ENCODE measurements at places on chromosomes 5 and 9.
A peak's percentile ranks its signal among the peaks of the same experiment; 100 is the strongest.

GRCh38 chr9:84667571-84668195, 1.8 kb upstream of the NTRK2 start:
- DNase-seq, result no peak

DNA sequence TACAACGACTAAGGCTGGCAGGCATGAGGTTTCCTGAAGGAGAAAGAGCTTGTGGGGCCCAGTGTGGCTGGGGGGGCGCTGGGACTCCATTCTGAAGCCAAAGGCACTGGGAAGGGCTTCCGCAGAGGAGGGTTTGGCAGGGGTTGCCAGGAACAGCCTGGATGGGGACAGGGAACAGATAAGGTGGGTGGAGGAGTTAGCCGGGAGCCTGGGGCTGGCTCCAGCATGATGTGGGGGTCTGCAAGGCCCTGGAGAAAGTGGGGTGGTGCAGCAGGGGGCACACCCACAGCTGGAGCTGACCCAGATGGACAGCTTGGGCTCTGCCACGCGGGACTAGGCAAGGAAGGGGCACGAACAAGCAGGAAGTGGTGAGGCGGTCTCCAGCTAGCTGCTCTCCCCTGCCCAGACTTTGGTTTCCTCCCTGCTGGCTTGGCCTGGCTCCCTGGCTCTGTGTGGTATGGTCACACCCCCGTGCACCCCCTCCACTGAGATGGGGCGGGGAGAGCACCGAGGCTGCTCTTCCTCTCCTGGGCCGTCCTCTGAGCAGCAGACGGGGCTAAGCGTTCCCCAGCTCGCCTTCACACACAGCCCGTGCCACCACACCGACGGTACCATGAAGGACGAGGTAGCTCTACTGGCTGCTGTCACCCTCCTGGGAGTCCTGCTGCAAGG, at the start of gene LTC4S:
Gene LTC4S, plus strand, starts transcription at position 519 of the 672 bp plus-strand sequence. Its CDS starts 95 bp downstream, at position 614.
- no peak for DNase-seq

DNA sequence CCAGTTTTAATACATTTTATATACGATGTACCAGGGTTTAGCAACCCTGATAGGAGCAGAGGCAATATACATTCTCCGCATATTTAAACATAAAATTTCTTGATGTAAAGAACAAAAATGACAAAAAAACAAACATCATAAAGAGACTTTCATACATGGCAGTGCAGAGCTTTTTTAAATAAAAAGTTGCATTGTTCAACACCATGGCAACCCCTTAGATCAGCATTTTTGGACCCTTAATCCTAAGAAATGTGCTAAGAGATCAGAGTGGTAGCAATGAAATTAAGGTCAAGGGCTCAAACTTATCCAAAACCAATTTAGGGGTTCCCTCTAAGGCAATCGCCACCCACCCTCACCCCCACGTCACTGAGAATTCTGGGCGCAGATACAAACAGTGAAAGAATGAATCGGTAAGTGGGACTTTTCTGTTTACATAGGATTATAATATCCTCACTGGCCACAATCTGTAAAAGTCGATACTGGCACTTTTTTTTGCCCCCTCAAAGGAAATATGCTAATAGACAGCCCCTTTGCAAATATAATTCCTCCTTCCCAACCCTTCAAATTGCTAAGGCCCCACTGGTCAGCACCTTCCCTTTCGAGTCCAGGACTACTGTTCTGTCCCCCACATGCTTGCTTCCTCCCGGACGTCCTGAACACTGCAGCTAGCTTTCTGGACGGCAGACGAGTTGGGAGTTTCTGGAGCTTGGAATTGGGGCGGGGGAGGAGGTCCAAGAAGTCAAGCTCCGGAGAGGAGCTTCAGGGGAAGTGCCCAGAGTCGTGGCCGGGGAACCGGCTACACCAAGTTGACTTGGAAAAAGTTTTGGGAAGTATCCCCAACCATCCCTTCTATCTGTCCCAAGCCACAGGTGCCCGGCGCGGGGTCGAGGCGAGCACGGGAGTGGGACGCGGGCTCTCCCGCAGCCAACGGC, 2.2 kb downstream of the GAS1 start:
- DNase-seq, result no peak

GRCh38 chr9:136779808-136780207, 11.3 kb upstream of the TMEM141 start:
- no peak for DNase-seq

DNA sequence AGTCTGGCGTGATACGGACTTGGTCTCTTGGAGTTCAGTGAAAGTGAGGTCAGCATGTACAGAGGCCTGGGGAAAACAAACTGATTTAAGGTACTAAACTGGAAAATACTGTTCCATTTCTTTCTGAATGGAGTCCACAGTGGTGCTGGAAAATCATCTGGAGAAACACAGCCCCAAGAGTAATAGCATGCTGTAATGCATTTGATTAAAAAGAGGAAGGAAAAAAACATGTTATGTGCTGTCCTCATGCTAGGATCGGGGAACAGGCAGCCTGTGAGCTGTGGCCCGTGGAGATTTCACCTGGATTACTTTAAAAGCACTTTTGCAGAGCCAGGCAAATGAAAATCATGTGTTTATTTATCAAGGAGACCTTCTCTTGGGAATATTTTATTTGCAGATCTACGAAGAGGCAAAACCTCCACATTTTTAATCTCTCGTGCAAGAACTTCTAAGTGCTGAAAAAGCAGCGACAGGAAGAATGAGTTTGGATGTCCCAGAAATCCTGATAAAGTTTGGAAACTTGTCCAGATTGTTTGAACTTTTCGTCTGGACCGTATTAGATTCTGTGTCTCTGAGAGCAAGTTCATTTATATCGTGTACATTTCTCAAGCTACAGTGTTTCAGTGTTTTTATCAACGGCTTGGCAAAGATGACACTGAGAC, 228.8 kb downstream of the GAS1 start:
- DNase-seq, result no peak

DNA sequence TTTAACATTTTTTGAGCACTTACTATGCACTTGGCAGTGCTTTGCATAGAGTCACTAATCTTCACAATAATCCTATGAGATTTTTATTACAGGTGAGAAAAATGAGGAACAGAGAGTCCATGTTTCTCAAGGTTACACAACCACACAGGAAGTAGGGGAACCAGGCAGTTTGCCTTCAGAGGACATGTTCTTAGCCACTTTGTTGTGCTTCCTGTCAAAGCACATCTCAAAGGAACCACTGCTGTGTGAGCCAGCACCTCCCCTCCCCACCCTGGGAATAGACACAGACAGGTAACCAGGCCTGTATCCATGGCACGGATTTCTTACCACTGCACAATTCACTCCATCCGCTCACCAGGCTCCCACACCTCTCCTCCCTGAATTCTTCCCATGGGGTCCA, 6.3 kb upstream of the DNAJB5 start:
- peak; percentile 56 for DNase-seq

DNA sequence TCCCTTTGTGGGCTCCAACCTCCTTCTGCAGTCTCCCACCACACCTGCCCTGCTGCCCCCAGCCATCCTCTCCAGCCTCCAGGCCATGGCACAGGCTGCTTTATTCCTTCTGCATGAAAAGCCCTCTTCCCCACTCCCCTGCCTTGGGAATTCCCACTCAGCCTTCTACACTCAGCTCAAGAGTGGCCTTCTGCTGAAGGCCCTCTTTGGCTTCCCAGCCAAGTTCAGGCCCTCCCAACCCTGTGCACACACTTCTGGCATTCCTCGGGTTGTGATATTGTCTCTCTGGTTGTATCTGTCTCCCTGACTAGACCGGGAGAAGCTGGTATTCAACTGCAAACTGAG, 5.7 kb downstream of the SHB start:
- DNase-seq, result no peak

- no peak for DNase-seq
These were observed 171.2 kb upstream of the KIF2A start for GRCh38 chr5:62134811-62135210.

GRCh38 chr5:91280362-91281269, 102.5 kb downstream of the ARRDC3 start:
- peak; percentile 75 for DNase-seq

DNA sequence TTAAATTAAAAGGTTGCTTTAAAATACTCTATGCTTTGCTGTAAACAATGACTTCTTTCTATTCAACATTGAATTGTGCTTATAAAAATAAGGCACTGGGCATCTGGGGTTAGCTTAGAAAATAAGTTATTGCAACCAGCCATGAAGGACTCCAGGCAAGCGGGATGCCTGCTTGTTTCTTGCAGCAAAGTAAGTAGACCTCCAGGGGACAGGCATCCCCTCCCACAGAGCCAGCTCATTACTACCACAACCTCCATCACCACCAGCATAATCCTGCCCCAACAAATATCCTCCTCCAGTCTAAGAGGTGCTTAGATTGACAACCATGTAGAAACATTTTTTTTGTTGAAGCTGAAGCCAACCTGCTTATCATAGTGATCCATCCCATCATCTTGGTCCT, 190.4 kb downstream of the TARS1 start:
- no peak for DNase-seq

- no peak for DNase-seq
These were observed 84.9 kb upstream of the PTGER4 start for GRCh38 chr5:40594811-40595210.

- peak; percentile 19 for DNase-seq
These were observed 82.7 kb downstream of the HSD17B3 start for GRCh38 chr9:96219026-96219899.

DNA sequence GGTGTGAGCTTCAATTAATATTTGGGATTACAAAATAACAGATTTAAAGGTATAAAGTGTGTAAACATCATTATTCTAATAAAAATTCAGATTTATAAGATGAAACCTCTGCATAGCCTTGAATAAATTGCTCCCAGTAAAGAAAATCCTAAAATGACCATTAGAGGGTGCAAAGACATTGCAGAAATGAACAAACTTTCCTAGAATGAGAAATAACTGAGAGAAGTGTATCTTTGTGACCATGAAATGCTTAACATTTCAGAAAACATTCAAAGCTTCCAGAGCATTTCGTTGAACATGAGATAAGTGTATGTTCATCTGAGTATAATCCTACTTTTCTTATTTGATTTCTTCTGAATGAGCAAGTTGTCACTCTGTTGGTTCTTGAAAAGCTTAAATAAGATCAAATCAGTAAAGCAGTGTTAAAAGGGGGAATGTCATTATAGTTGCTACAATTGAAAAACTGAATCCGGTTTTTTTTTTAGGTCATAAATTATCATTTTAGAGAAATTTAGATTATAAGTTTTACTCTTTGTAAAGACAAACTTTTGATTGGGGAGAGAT, 24.7 kb upstream of the NUDT12 start:
- DNase-seq, result no peak

DNA sequence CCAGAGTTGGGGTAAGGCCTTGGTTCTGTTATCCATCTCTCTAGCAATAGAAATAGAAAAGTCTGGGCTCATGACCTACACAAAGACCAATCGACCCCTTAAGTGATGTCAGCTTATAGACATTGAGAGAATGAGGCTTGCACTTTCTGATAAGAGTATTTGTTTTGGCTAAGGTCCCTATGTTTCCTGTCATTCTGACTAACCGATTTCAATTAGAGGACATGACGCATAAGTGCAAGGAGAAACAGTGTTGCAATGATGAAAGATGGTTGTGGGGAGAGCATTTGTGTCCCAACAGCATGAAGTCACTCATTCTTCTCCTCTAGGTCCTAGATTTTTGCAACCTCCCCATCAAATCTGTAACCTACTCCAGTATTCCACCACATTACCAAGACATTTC, 255.1 kb downstream of the MAT2B start:
- DNase-seq, result no peak

- DNase-seq, result no peak
These were observed 26.7 kb downstream of the PAM start for GRCh38 chr5:102781786-102782185.

DNA sequence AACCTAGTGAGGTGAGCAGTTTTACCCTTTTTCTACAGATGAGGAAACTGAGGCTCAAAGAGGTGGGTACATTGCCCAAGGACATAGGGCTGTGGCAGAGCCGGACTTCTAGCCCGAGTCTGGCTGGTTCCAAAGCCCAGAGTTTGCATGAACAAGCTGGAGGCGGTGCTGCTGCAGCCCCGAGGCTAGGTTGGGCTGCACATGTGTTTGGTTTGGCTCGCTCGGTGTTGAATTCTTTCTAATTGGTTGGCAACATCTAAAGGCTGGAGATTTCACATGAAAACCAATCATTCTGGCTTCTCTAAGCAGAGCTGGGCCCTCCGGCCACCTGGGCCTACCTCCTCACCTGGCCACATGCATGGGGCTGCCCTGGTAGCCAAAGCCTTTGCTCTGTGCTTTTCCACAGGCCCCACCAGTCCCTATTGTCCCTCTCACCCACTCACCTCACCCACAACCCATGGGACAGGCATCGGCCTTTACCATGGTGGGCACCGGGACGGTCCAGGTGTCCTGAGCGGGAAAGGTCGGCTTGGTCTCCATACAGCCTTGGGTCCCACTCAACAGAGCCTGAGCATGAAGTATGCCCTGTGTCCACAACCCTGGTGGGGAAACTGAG, 262.3 kb downstream of the NSG2 start:
- no peak for DNase-seq

GRCh38 chr5:59917121-59917520, 23.6 kb upstream of the PDE4D start:
- no peak for DNase-seq

DNA sequence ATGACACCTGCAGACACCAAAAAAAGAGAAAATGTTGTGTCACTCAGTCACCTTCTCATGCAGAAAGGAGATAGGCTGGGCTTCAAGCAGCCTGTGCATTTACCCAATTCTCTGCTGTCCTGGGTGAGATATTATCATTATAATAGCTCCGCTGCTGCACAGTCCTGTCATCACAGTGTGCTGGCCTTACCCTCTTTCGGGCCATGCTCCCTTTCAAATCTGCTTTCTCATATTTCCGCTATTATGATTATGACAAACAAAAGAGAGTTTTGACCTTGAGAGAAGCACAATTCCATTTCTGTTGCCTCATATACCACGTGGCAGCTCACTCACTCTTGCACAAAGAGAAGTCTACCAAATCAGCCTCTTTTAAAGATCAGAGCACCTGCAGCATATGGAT, 1350.1 kb upstream of the ACO1 start:
- DNase-seq, result no peak

DNA sequence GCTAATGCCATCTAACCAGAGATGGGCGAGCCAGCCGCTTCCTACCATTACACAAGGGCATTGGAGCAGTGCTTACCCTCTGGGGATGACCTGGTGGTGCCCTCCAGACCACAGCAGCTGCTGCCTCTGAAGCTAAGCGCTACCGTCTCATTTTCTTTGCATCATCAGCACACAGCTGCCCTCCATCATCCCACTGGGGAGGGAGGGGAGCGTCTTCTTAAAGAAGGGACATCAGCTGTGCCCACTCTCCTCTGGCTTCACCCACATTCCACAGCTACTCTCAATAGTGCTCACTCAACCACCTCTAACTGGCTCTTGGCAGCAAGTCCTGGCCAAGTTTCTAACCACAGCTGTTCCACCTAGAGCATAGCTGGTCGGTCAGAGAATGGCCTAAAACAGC, 503.4 kb downstream of the NFIB start:
- no peak for DNase-seq
